Activated CD8-positive, alpha-beta T cell treated with anti-CD3 and anti-CD28 coated beads for 36 hours (primary cell): ENCODE measurements at places on chromosomes 3 and 15. TPM values are rescaled to one million over a fixed set of nuclear protein-coding genes. Genes with fewer than 3 reads are reported as not detected.

Gene GCSAM
- 12.9 TPM for total RNA-seq

DNA sequence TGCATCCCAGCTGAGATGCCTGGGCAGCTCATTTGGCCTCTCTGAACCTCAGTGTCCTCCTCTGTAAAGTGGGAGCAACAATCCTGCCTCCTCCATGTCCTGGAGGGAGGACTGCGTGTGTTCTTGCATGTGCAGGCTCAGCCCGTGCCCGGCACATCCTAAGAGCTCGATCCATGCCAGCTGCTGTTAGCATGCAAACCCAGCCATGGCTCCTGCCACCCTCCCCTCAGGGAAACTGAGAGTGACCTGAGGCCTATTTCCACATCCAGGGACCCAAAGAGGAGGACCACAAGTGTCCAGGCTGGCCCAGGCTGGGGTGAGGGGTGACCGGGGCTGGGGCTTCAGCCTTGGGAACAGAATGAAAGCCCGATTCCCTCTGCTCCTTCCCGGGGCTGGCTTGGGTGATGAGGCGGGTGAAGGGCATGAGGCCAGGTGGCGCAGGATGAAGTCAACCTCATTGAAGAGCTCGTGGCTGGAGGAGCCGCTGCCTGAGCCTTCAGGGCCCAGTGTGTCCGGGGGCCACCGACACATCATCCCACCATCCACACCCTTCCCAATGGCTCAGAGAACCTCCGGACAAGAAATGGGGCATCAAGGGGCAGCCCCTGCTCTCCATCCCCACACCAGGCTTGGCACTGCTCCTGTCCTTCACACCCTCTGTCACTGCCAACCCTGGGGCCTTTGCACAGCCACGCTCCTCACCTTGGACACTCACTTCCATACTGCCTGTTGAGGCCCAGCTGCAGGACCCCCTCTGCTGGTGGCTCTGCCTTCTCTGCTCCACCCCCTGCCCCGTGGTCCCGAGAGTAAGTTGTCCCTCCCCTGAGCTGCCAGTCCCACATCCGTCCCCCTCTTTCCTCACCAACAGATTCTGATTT lies 42.5 kb downstream of the ADAMTS7 start:
- H3K27ac ChIP-seq, result no peak overlapping the region
- H3K4me1 ChIP-seq, result no peaks in the 10 kb centered on the region
- H3K36me3 ChIP-seq, result no peaks in the 10 kb centered on the region
- no peak overlapping the region for H3K4me3 ChIP-seq

DNA sequence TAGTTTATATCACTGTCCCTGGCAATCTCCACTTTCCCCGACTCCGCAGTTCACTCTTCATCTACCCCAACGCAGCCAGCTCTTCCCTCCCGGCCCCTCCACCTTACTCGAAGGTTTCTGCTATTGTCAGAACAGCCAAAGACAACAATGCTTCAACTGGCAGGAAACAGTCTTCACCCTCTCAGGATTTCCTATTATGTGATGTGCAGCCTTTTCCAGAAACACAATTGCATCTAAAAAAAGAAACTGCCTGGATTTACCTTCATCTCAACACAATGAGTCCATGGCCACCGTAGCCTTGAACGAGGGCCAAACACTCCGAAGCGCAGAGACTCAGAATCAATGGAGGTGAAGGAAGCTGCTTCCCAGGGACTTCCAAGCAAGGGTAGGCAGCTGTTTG lies 182.1 kb upstream of the TSC22D2 start:
- no peak overlapping the region for H3K27ac ChIP-seq
- peaks cover 29% of the 10 kb centered on the region for H3K27me3 ChIP-seq
- H3K4me3 ChIP-seq, result no peak overlapping the region
- H3K36me3 ChIP-seq, result no peaks in the 10 kb centered on the region

- H3K27ac ChIP-seq, result no peak overlapping the region
- H3K36me3 ChIP-seq, result no peaks in the 10 kb centered on the region
- H3K27me3 ChIP-seq, result peaks cover 2% of the 10 kb centered on the region
- no peak overlapping the region for H3K4me3 ChIP-seq
- peaks cover 4% of the 10 kb centered on the region for H3K4me1 ChIP-seq
Measured at GRCh38 chr3:160837394-160837980, 81.5 kb downstream of the PPM1L start.

DNA sequence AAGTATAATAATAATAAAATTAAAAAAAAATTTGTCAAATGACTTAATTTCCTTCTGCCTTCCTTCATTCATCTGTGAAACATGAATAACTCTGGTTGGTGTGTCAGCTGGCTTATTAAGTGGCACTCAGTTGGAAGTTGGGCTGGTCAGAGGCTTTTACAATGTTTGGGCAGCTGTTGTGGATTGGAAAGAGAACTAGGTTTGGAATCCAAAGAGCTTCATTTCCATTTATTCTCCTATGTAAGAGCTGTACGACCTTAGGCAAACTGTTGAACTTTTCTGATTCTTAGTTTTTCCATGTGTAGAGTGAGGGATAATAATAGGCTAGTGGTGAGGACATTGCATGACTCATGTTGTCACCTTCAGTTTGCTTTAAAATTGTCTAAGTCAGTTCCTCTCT lies 606.7 kb downstream of the PDCD6IP start:
- H3K4me1 ChIP-seq, result no peaks in the 10 kb centered on the region
- no peak for DNase-seq

Gene PCOLCE2
- total RNA-seq, result 1.1 TPM

DNA sequence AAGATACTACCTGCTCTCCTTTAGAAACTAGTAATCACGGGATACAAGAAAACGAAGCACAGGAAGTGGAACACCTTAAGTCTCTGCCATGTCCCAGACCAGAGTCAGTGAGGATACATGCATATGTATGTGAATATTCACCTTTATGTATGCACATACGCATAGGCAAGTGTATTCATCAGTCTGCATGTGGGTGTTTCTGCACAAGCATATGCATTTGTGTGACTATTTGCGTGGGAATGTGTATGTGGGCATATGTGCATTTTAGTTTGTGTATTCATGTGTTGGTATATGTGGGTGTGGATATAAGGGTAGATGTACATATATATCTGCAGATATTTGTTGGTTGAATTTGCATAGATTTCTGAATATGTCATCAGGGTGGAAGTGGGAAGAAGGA lies 889.7 kb downstream of the AGBL1 start:
- H3K36me3 ChIP-seq, result no peaks in the 10 kb centered on the region
- H3K4me3 ChIP-seq, result no peak overlapping the region
- DNase-seq, result no peak
- H3K27me3 ChIP-seq, result no peaks in the 10 kb centered on the region
- H3K27ac ChIP-seq, result no peak overlapping the region
- no peaks in the 10 kb centered on the region for H3K4me1 ChIP-seq

DNA sequence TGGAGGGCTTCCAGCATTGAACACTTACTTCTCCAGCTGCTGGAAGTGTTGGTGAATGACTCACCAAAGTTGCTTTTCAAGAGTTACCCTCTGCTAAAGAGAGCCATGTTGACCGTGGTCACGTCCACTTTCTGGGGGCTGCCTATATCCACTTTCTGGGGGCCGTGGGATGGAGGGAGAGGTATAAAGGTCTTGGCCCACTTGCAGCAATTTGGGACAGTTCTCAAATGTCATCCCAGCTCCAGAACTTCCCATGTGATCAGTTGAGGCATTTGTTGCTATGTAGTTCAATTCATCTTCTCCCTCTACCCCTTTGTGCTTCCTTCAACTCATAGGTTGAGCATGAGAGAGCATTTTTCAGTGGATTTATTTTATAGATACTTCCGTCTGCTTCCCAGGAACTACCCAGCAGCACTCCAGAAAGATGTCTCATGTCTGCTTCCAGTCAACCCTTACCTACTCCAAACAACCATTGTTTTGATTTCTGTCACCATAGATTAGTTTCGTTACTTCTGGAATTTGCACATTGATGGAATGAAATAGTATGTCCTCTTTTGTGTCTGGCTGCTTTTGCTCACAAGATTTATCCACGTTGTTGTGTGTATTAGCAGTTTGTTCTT lies 130.6 kb downstream of the TCF12 start:
- no peak for DNase-seq
- H3K4me3 ChIP-seq, result no peak overlapping the region
- no peaks in the 10 kb centered on the region for H3K27me3 ChIP-seq
- peaks cover 44% of the 10 kb centered on the region for H3K4me1 ChIP-seq
- no peak overlapping the region for H3K27ac ChIP-seq
- peaks cover 6% of the 10 kb centered on the region for H3K36me3 ChIP-seq

- no peak overlapping the region for H3K4me3 ChIP-seq
- no peaks in the 10 kb centered on the region for H3K4me1 ChIP-seq
- H3K36me3 ChIP-seq, result peaks cover 6% of the 10 kb centered on the region
Measured at GRCh38 chr15:72341361-72341760, 21.4 kb upstream of the CELF6 start.

Gene SERINC4
- 0.09 TPM for total RNA-seq
